ENCODE measurements at places on chromosomes 7 and 10.

DNA sequence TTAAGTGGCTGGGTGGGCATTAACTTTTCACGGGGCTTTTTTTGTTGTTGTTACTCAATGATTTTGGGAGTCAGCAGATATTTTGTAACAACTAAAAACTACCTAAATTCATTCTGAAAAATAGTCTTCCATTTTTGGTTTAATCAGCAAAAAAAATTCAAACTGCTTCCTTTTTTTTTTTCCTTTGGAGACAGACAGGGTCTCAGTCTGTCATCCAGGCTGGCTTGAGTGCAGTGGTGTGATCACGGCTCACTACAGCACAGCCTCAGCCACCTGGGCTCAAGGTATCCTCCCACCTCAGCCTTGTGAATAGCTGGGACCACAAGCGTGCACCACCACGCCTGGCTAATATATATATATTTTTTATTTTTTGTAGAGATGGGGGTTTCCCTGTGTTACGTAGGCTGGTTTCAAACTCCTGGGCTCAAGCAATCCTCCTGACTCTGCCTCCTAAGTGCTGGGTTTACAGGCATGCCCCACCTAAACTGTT, 36.5 kb downstream of the SKIDA1 start:
- DNase-seq, result no peak

DNA sequence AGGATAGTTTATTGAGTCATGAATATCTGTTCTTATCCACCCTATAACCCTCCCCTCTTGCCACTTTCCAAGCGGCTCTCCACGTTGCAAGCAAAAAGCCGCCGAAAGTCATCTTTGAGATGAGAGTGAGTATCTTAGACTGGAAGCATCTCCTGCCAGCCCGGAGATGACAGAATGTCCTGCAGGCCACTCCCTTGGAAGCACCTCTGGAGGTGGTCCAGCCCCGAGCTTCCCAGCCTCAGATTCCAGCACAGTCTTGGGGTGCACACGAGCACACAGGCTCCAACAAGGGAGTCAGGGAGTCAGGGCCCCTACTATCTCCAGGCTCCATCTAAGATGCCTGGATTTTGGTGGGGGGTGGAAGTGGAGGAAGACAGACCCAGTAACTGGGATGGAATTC, 5.5 kb upstream of the ELN start:
- no peak for DNase-seq

DNA sequence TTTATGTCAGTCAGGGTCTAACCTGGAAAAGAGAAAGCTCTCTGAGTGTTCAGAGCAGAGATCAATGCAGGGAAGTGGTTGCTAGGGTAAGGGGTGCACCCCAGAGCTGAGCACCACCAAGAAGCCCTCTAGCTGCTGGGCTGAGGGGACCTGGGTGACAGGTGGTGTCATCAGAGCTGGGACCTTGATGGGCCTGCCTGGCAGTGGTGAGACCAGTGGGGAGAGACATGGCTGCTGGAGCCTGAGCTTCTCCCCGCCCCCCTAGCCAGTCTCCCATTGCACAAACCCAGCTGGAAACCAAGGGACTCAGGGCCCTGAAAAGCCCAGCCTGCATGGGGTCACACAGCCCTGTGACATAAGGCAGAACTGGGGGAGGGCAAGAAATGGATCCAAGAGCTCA, 49.1 kb upstream of the OSBPL3 start:
- DNase-seq, result no peak

- no peak for DNase-seq
Observed at GRCh38 chr7:134320201-134320600, 3.5 kb upstream of the SLC35B4 start.

- DNase-seq, result peak; percentile 74
Observed at GRCh38 chr7:30548845-30549244, 44.2 kb upstream of the GGCT start.

- DNase-seq, result peak; percentile 13
Observed at GRCh38 chr7:3949242-3949640, 648.2 kb downstream of the SDK1 start.

GRCh38 chr7:11957956-11958355, 126.0 kb upstream of the THSD7A start:
- no peak for DNase-seq

DNA sequence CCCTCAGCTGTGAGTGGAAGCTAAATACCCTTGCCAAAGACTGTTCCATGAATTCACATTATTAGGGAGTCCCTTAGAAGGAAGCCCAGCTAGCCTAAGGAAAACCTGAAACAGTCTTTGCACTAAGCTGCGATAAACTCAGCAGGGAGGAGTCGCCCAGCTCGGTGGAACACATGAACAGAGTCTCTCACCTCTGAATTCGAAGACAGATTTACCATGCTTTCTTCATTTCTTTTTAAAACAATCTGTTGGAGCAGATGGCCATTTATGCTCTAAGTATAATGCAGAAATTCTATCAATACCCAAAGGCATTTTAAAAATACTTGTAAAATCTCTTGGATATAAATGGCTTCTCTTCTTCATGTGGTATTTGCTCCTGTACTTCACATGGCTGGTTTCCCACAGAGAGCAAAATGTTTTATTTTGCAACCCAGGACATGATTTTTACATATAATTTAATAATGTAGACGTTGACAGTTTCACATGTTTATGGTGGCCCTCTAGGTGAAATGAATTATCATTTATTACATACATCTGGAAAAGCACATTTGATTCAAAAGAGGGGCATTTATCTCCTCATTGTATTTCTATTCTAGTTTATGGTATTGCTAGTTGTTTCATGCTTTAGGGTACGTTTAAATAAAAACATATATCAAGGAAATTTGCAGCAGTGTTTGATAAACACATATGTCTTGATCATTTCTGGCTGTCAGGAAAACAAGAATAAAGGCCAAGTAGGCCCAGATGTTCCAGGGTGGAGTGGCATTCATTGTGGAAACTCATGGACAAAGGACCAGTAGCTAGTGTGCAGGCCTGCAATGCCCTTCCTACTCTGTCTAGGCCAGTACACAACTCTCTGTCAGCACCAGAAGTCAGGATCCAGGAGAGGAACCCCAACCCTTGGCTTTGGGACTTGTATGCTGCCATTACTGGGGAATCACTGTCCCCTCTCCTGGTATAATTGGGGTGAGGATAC, 52.2 kb downstream of the LRGUK start:
- peak; percentile 3 for DNase-seq

GRCh38 chr7:51639661-51640334, 323.2 kb upstream of the COBL start:
- no peak for DNase-seq

DNA sequence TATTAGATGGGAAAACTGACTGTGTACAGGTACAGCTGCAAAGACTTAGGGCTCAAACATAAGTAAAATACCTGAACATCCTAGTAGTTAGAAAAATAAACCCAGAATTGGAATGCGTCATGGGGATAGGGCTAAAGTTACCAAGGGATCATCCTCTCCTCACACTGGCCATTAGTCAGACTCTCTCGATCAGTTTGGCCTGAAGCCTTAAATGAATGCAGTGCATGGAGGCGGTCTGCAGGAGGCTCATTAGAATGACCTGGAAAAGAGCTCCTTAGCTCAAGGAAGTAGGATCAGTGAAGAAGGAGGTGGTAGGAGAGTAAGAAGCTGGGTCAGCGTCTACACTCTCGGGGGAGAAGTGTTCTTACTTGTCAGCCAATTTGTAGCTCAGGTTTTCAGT, 35.3 kb downstream of the DENND2A start:
- no peak for DNase-seq

- no peak for DNase-seq
Observed at GRCh38 chr7:91080351-91080750, 183.9 kb upstream of the FZD1 start.

DNA sequence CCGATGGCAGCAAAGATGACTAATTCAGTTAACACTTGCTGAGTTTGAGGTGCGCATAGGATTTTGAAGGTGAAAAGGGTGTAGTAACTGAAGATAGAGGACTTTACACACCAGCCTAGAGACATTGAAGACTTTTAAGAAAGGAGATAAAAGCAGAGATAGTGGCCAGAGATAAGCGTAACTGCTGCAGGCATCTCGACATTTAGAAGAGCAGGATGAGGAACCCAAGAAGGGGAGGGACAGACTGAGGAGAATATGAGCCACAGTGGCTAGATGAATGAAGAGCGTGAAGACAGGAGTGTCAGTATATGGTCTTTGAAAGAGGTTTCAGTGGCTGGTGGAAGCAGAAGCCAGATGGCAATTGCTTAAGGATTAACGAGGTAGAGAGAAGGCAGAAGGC, 71.6 kb downstream of the CELF2 start:
- DNase-seq, result no peak

DNA sequence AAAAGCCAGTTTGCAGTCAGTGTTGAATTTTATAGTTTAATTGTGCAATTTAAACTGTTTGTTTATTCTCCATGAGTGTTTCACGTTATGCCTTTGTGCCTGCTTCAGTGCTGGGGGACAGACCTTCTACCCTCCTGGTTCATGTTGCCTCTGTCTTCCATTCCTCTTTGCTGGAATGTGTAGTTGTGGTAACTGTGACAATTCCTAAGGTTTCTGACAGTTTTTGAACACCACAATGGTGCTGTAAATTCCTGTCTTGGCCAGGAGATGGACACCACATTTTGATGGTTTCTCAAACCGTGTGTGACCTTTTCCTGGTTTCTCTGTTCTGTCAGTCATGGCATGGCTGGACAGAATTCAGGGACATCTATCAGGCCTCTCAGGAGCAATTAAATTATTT, 201.7 kb downstream of the BICC1 start:
- no peak for DNase-seq

DNA sequence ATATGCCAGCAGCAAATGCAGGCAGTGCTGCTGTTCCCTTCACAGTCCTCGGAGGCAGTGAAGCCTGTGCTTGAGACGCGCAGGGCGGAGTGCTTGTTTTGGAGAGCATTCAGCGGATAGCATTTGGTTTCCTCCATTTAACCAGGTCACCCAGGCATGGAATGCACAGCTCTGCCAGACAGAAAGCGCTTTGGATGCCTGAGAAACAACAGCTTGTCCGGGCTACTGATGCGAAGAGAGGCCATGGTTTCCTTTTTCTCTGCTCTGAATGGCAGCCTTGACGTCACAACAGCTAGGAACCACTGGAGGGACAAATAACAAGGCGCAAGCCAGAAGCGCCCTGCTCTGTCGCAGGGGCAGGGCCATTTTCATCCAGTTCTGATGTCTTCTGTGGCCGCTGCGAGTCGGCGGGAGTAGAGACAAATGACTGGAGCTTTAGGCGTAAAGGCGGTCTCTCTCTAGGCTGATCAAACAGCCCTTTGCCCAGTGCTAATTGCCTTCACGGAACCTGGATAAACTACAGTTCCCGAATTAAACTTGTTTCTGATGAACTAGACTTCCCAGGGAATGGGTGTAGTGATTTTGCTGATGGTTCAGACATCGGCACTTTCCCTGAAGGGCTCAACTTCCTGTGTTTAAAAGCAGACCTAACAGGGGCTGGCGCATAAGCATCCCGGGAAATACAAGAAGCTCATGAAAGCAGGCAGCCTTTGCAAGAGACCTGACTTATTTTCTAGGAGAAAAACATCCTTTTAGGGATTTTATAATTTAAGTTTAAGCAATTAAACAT, 187.6 kb upstream of the KLF14 start:
- peak; percentile 82 for DNase-seq

GRCh38 chr10:114437473-114438292, 33.4 kb upstream of the AFAP1L2 start:
- no peak for DNase-seq

GRCh38 chr10:102421757-102422512, 1.3 kb downstream of the FBXL15 start:
- no peak for DNase-seq

DNA sequence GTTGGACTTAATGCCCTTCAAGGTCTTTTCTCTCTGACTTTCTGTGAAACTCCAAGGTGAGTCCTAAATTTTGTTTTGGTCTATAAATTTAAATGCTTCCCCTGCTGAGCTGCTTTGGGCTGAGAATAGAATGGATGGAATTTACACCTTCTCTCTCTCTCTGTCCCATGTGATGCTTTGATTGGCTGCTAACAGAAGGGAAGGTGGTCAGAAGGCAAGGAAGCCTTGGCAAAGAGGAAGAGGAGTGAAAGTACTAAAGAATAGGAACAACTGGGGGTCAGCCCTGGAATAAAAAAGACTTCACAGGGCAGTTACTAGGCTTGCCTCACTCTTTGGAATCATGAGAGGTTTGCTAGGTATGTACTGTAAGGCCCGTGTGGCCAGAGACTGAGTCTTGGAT, 260.2 kb downstream of the AUTS2 start:
- DNase-seq, result no peak

- DNase-seq, result no peak
Observed at GRCh38 chr10:18501198-18501597, 150.2 kb downstream of the NSUN6 start.

GRCh38 chr7:121873289-121874194, 581 bp downstream of the PTPRZ1 start:
- DNase-seq, result no peak

DNA sequence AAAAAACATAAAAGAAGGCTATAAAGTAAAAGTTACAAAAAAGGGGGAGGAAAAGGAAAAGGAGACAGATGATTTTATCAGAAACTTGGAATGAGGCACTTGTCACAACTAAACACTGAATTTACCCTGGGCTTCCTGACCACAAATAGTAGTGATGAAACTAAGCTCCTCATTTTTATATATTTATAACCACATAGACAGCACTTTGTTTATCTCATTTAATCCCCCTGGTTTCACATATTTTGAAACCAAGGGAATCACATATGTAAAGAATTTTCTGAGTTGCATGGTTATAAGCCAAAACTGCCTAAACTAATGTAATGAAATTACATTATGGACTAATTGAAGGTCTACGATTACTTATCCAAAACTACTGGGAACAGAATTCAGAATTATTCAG, 39.6 kb upstream of the MET start:
- DNase-seq, result no peak

- DNase-seq, result no peak
Observed at GRCh38 chr10:23643111-23643780, 204.4 kb downstream of the OTUD1 start.

- no peak for DNase-seq
Observed at GRCh38 chr7:142807855-142808460, 37.2 kb downstream of the PRSS2 start.

DNA sequence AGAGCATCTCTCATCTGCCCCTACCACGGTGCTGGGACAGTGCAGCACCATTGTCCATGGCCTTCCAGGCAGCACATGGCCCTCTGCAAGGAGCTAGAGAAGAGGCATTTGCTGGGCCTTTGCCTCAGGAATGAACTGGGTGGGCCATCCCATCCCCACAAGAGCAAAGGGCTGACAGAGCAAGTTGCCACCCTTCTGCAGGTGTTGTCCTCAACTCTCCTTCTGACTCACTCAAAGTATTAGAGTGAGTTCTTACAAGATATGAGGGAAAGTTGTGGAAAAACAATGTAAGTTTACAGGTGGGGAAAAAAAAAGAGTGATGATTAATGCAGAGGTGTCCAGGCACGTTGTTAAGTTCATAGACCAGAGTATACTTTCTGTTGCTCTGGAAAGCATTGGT, 261.2 kb downstream of the SKIDA1 start:
- no peak for DNase-seq

DNA sequence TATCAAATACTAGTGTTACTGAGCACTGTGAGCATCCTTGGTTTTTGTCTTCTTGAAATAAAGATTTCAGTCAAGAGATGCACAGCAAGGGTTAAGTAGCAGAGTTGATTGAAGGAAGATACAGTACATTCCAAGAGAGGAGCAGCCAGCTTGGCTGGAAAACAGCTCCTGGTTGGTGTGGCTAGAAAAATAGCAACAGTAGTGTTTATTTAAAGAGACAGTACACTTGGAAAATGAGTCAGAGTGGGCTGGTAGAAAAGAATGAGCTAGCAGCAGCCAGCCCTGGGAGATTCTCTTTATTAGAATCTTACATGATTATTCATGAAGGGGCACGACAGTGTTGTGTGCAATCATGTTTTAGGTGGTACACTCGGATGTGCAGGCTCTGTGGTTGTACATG, 1016.4 kb upstream of the SORCS1 start:
- no peak for DNase-seq

- no peak for DNase-seq
Observed at GRCh38 chr7:90771281-90771680, 175.2 kb downstream of the CDK14 start.

Data from anterior cingulate cortex (tissue), 58 donors.